Activated CD8-positive, alpha-beta memory T cell treated with anti-CD3 and anti-CD28 coated beads, Interleukin-2, amount 10 ng/mL, durations not matched to agents 7 days and 5 days (primary cell): ENCODE measurements at places on chromosomes 3 and 15. TPM values are rescaled to one million over a fixed set of nuclear protein-coding genes. Genes with fewer than 3 reads are reported as not detected.

The CMTM8 gene
- 4.4 TPM for total RNA-seq

DNA sequence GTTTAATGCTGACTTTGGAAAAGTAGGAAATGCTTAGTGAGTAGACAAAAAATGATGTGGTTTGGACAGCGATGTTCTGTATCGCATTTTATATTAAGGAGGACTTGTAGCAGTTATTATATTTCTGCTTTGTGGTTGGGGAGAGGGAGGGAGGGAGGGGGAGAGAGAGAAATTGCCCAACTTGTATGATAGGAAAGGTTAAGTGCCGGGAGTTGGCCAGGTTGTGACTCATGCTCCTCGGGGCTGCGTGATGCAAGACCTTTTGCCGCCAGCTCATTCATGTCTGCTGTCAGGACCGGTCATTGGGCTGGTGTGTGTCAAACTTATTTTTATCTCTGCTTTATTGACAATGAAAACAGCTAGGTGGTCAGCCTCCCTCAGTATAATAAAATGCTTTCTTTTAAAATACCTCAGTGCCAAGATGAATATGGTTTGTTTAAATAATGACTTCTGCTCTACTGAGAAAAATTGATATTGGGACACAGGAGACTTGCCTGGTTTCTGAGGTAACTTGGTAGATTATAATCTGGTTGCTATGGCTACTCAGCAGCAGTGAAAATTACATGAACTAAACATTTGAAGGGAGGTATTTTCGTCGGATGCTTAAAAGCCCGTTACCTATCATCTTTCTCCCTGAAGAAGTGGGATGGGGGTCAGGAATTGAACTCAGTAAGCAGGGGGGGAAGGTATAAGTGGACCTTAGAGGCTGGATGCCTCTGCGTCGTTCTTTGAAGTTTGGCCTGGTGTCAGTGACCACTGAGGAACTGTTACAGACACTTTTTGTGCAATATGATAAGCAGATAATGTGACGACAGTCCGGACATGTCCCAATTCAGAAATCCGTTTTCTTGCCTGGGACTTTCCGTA is 90.7 kb downstream of the FNDC3B start:
- peak overlapping the region; percentile 17 for H3K4me3 ChIP-seq
- peak; percentile 73 for DNase-seq
- peaks cover 54% of the 10 kb centered on the region for H3K4me1 ChIP-seq
- peak overlapping the region; percentile 79 for H3K27ac ChIP-seq

GRCh38 chr3:71713041-71713440 is 12.2 kb downstream of the EIF4E3 start:
- DNase-seq, result no peak
- no peaks in the 10 kb centered on the region for H3K27me3 ChIP-seq
- no peak overlapping the region for H3K4me3 ChIP-seq
- peaks cover 32% of the 10 kb centered on the region for H3K36me3 ChIP-seq

GRCh38 chr3:194577986-194578905 is 55.0 kb downstream of the TMEM44 start:
- no peak overlapping the region for H3K27ac ChIP-seq
- no peaks in the 10 kb centered on the region for H3K36me3 ChIP-seq
- H3K4me3 ChIP-seq, result no peak overlapping the region
- peak; percentile 61 for DNase-seq

The QRICH1 gene
- total RNA-seq, result 149 TPM
